ENCODE measurements at places on chromosomes 3 and 15. TPM values are rescaled to one million over a fixed set of nuclear protein-coding genes. Genes with fewer than 3 reads are reported as not detected.

DNA sequence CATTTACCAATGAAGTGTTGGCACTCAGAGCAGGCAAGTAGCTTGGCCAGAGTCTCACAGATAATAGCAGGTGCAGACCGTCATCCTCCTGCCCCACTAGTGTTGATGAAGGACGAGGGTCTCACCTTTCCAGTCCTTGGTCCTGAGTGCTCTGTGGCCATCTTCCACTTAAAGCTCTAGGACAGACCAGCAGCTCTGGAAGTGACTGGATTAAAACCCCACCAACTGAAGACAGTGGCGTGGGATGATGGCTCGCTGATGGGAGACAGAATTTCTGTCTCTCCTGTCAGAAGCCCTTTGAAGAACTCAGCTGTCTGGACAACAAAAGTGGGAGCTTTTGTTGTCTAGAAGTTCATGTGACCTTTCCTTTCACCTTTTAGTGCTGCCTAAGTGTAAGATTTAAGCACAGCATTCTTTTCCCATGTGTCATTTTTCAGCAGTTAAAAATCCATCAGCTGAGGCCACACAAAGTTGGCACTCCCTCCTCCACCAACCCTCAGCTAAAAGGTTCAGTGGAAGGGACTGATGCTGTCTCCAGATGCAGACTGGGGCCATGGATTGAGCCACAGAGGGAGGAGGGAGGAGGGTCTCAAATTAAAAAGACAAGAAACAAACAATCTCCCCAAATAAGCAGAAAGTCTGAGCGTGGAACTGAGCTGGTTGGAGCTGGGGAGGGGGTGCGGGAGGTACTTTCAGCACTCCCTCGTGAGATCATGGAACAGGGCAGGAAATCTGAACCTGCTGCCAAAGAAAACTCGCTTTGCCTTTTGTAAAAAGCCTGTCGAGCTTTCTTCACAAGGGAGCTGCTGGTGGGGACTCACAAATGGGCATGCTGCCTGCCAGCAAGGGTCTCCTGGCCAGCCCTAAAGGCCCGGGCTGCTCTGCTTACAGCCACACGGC is 148.5 kb upstream of the CTDSPL start:
- H3K4me1 ChIP-seq, result peaks cover 7% of the 10 kb centered on the region
- no peaks in the 10 kb centered on the region for H3K27me3 ChIP-seq
- H3K27ac ChIP-seq, result no peak overlapping the region
- no peaks in the 10 kb centered on the region for H3K36me3 ChIP-seq
- DNase-seq, result no peak
- H3K4me3 ChIP-seq, result no peak overlapping the region

Gene DGKG
- 1.4 TPM for total RNA-seq

- H3K27ac ChIP-seq, result no peak overlapping the region
- no peak for DNase-seq
- no peaks in the 10 kb centered on the region for H3K4me1 ChIP-seq
- no peak overlapping the region for H3K4me3 ChIP-seq
- no peaks in the 10 kb centered on the region for H3K27me3 ChIP-seq
- H3K36me3 ChIP-seq, result no peaks in the 10 kb centered on the region
These were observed 68.1 kb upstream of the SCN5A start for GRCh38 chr3:38717355-38718240.

- H3K27me3 ChIP-seq, result no peaks in the 10 kb centered on the region
- no peak for DNase-seq
- no peak overlapping the region for H3K27ac ChIP-seq
- peaks cover 12% of the 10 kb centered on the region for H3K4me1 ChIP-seq
These were observed 44.3 kb upstream of the DYNC1LI1 start for GRCh38 chr3:32614956-32615355.

- H3K27me3 ChIP-seq, result no peaks in the 10 kb centered on the region
- DNase-seq, result no peak
- H3K27ac ChIP-seq, result no peak overlapping the region
These were observed 476.3 kb downstream of the RBMS3 start for GRCh38 chr3:29757054-29757777.

DNA sequence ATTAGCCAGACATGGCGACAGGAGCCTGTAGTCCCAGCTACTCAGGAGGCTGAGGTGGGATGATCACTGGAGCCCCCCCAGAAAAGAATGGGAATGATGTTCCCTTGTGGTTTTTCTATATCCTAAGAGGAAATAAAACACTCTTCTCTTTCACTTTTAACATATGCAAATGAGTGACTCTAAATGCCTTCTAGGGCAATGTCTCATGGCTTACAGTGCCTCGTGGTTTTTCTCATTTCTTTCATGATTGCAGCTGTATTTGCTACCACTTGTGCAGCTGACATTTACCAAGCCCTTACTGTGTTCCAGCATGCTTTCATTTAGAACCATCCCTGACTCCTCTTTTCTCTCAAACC is 26.4 kb downstream of the STOML1 start:
- H3K27me3 ChIP-seq, result no peaks in the 10 kb centered on the region
- no peak overlapping the region for H3K4me3 ChIP-seq
- no peaks in the 10 kb centered on the region for H3K36me3 ChIP-seq
- no peak for DNase-seq

GRCh38 chr15:92449476-92449875 is 55.8 kb downstream of the ST8SIA2 start:
- no peak overlapping the region for H3K4me3 ChIP-seq
- H3K27ac ChIP-seq, result no peak overlapping the region
- DNase-seq, result no peak
- no peaks in the 10 kb centered on the region for H3K4me1 ChIP-seq
- no peaks in the 10 kb centered on the region for H3K36me3 ChIP-seq

DNA sequence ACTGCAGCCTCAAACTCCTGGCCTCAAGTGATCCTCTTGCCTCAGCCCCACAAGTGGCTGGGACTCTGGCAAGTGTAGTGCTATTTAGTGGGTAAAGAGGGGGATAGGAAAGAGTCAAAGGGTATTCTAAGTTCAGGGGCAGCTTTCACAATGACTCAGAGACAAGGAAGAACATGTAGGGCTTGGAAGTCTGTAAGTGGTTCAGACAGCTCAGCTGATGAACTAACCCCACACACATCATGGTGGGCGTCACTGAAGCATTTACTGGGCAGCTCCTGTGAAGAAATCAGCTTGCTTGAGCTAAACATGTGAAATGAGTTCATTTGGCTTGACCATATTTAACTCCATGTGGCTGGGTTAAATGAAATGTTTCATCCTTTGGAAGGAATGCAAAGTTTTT is 34.6 kb upstream of the THSD4 start:
- no peaks in the 10 kb centered on the region for H3K36me3 ChIP-seq
- no peak overlapping the region for H3K4me3 ChIP-seq
- DNase-seq, result no peak
- peaks cover 31% of the 10 kb centered on the region for H3K4me1 ChIP-seq
- no peaks in the 10 kb centered on the region for H3K27me3 ChIP-seq

DNA sequence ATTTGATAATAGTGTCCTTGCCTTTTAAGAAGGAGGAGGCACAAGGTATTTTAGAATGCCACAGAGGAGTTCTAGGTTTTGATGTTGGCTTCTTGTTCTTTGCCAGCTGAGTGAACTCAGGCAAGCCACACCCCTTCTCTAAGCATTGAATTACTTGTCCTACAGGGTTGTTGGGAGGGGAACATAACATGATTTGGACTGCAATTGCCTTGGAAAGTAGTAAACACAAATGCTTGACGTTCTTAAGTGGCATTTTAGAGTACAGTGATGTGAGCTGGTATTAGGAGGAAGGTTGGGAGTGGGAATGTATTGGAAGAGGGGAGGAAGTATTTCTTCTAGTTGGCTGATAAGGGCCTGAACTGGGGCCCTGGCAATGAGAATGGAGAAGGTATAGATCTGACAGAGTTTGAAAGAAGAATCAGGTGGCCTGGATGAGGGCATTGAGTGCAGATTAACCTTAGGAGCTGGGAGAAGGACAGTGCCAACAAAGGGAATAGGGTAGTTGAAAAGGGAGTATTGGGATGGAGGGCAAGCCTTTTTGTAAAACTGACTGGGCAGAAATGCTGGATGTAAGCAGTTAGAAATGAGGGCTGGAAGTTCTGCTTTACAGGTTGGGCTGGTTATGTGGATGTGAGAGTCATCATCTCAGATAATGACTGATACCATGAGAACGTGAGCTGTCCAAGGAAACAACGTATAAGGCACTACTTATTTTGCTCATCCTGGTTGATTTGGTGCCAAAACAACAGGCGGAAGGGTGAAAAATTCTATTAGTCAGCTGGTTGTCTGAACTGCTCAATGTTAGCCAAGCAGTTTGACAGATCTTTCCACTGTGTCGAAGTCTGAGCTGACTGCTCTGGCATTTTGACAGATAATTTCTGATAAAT is 16.7 kb downstream of the KAT2B start:
- H3K4me3 ChIP-seq, result no peak overlapping the region
- H3K4me1 ChIP-seq, result peaks cover 65% of the 10 kb centered on the region
- DNase-seq, result no peak
- H3K36me3 ChIP-seq, result no peaks in the 10 kb centered on the region

DNA sequence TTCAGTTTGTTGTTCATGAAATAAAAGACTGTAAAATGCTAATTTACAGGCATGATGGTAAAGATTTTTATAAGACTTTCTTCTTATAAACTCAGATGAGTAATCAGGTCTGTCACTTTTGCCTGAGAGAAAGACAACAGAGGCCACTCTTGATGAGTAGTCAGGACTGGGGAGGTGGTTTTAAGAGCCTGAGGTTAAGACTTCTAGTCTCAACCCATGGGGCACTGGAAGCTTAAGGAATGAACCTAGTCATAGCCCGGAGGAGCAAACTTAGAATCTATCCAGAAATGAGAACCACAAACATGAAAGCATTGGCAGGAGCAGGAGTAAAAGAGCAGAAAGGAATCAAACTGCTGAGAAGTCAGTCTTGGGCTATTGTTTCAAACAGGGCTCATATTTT is 846.3 kb upstream of the ARPP21 start:
- H3K27me3 ChIP-seq, result no peaks in the 10 kb centered on the region
- H3K4me1 ChIP-seq, result no peaks in the 10 kb centered on the region
- no peak overlapping the region for H3K4me3 ChIP-seq
- H3K27ac ChIP-seq, result no peak overlapping the region
- H3K36me3 ChIP-seq, result no peaks in the 10 kb centered on the region

Gene TM6SF1
- total RNA-seq, result 2.0 TPM

- no peak overlapping the region for H3K4me3 ChIP-seq
- no peaks in the 10 kb centered on the region for H3K4me1 ChIP-seq
These were observed 1679.4 kb downstream of the OTOL1 start for GRCh38 chr3:163175970-163176369.

GRCh38 chr15:59991834-59992233 is 12.3 kb upstream of the FOXB1 start:
- DNase-seq, result no peak
- H3K4me1 ChIP-seq, result peaks cover 3% of the 10 kb centered on the region
- no peak overlapping the region for H3K4me3 ChIP-seq

GRCh38 chr15:44023176-44023575 is 171.9 kb downstream of the FRMD5 start:
- no peak for DNase-seq
- H3K36me3 ChIP-seq, result no peaks in the 10 kb centered on the region
- H3K27ac ChIP-seq, result no peak overlapping the region
- H3K4me1 ChIP-seq, result no peaks in the 10 kb centered on the region
- no peaks in the 10 kb centered on the region for H3K27me3 ChIP-seq
- H3K4me3 ChIP-seq, result no peak overlapping the region

DNA sequence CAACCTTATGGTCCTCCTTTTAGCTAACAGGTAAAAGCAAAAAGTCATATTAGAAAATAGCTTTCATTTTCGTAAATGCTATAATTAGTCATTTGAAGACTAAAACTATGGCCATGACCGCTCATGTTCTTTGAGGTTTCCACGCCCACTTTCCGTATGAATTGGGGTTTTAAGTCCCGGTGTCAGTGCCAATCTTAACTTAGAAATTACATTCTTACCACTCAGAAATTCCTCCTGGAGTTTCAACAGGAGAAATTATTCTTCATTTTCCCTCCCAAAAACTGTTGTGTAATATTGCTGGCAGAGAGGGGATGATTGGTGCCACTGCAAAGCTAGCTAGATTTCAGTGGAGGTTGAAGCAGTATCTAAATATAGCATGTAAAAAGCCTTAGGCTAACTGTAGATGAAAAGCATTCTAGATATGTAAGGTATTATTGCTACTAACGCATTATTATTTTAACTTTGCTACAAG is 71.0 kb upstream of the MDFIC2 start:
- no peaks in the 10 kb centered on the region for H3K27me3 ChIP-seq
- H3K36me3 ChIP-seq, result no peaks in the 10 kb centered on the region
- H3K4me1 ChIP-seq, result peaks cover 9% of the 10 kb centered on the region
- no peak overlapping the region for H3K4me3 ChIP-seq
- no peak overlapping the region for H3K27ac ChIP-seq

Gene TMEM108
- total RNA-seq, result 4.0 TPM

- H3K36me3 ChIP-seq, result no peaks in the 10 kb centered on the region
- no peak overlapping the region for H3K27ac ChIP-seq
- no peak overlapping the region for H3K4me3 ChIP-seq
- DNase-seq, result no peak
These were observed 2.9 kb downstream of the FMN1 start for GRCh38 chr15:33191591-33191990.

DNA sequence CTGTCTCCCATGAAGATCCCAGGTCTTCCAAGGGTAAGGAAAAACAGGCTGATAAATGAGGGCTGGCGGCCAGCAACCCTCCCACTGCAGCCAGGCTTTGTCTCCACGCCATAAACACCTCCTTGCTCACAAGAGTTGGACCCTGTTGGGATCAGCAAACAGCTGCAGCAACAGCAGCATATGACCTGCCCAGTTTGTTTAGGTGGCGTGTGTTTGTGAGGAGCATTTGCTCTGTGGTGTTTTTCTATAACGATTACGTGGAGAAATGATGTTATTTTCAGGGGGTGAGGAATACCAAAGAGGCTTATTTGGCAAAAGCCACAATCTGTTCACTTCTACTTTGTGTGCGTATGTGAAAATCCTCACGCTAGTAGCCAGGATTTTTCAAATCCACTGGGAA is 58.5 kb downstream of the RFTN1 start:
- H3K27me3 ChIP-seq, result no peaks in the 10 kb centered on the region
- no peak overlapping the region for H3K27ac ChIP-seq
- no peak overlapping the region for H3K4me3 ChIP-seq
- DNase-seq, result no peak

- H3K27me3 ChIP-seq, result no peaks in the 10 kb centered on the region
- DNase-seq, result no peak
- H3K27ac ChIP-seq, result no peak overlapping the region
- peaks cover 5% of the 10 kb centered on the region for H3K4me1 ChIP-seq
These were observed 21.4 kb downstream of the ACKR2 start for GRCh38 chr3:42830437-42831320.

Gene SLC12A1
- not detected for total RNA-seq

- no peaks in the 10 kb centered on the region for H3K27me3 ChIP-seq
- H3K4me3 ChIP-seq, result peak overlapping the region; percentile 93
- no peak for DNase-seq
- no peak overlapping the region for H3K27ac ChIP-seq
- H3K4me1 ChIP-seq, result peaks cover 19% of the 10 kb centered on the region
These were observed 1.2 kb upstream of the RUBCN start for GRCh38 chr3:197737749-197738462.

DNA sequence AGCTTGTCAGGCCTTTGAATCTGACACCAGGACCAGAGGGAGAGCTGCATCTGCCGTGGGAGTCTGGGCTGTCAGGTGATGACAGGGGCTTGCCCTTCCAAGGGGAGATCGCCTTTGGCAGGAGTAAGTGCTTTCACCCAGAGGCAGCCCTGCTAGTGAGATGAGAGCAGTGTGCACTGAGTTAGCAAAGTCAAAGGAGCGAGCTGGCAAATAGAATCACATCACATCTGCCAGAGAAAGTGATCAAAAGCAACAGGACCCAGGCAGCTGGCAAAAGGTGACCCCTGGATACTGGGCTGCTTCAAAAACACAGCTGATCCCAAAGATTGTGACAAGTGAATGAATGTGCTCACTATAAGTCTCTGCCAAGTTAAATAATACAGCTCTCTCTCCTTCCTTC is 36.1 kb upstream of the PYDC2 start:
- H3K4me1 ChIP-seq, result no peaks in the 10 kb centered on the region
- H3K4me3 ChIP-seq, result no peak overlapping the region
- H3K27ac ChIP-seq, result no peak overlapping the region

Gene ABHD2
- total RNA-seq, result 78.0 TPM
